ENCODE measurements at places on chromosomes 5 and 9. TPM values are rescaled to one million over a fixed set of nuclear protein-coding genes. Genes with fewer than 3 reads are reported as not detected.

The CRB2 gene
- total RNA-seq: 80.5 TPM

The CCDC107 gene
- total RNA-seq: 15.4 TPM

The RNF183 gene
- not detected for total RNA-seq

The ADAMTS6 gene
- 8.2 TPM for total RNA-seq

The PRDM9 gene
- total RNA-seq: not detected

The COL15A1 gene
- total RNA-seq: 0.33 TPM

The CDH12 gene
- not detected for total RNA-seq

The ARID3C gene
- not detected for total RNA-seq

The IL33 gene
- not detected for total RNA-seq

The CAMLG gene
- 43.8 TPM for total RNA-seq

The IL4 gene
- not detected for total RNA-seq

The SLC34A3 gene
- total RNA-seq: not detected

The SLC24A2 gene
- total RNA-seq: 0.14 TPM

The DOK3 gene
- total RNA-seq: 10.5 TPM

The DENND1A gene
- total RNA-seq: 17.8 TPM

The EGFL7 gene
- total RNA-seq: 14.1 TPM

The PRR16 gene
- total RNA-seq: not detected

The PLPP7 gene
- total RNA-seq: 5.8 TPM

The C5orf52 gene
- total RNA-seq: not detected

The TEX48 gene
- total RNA-seq: not detected

The FANCC gene
- 24.5 TPM for total RNA-seq

The SPEF2 gene
- 7.5 TPM for total RNA-seq

The SLC36A3 gene
- total RNA-seq: not detected

The GHR gene
- total RNA-seq: 0.27 TPM

The PRRX2 gene
- total RNA-seq: 0.68 TPM

The MEIKIN gene
- total RNA-seq: not detected

The ZFP37 gene
- total RNA-seq: 8.4 TPM

The JAKMIP2 gene
- total RNA-seq: 36.8 TPM

The ZSWIM6 gene
- total RNA-seq: 34.3 TPM

The SPRY4 gene
- total RNA-seq: 42.1 TPM

The FOXD1 gene
- total RNA-seq: 0.28 TPM

The EGFLAM gene
- 9.1 TPM for total RNA-seq

The TRAF1 gene
- 3.8 TPM for total RNA-seq

The DRD1 gene
- total RNA-seq: not detected

The FGF18 gene
- 2.4 TPM for total RNA-seq

The CCL27 gene
- 0.86 TPM for total RNA-seq

The RNF208 gene
- total RNA-seq: 10.1 TPM

The GFI1B gene
- not detected for total RNA-seq

The PCDHB3 gene
- 5.7 TPM for total RNA-seq

The SERF1B gene
- total RNA-seq: 44.3 TPM

The PRR7 gene
- 19.0 TPM for total RNA-seq

The CXCL14 gene
- not detected for total RNA-seq

The STING1 gene
- total RNA-seq: 0.23 TPM

The SPINK1 gene
- not detected for total RNA-seq

The OLFM1 gene
- 23.3 TPM for total RNA-seq

The EMB gene
- total RNA-seq: 20.5 TPM

The IL31RA gene
- total RNA-seq: not detected

The CDH9 gene
- 0.14 TPM for total RNA-seq

The GAPT gene
- total RNA-seq: not detected
